Stimulated activated CD8-positive, alpha-beta memory T cell treated with anti-CD3 and anti-CD28 coated beads, Interleukin-7, amount 100 ng/mL, for 48 hours (primary cell): ENCODE measurements at places on chromosomes 5 and 9.

GRCh38 chr9:1658661-1659362 lies 356.3 kb upstream of the SMARCA2 start:
- no peak for DNase-seq

GRCh38 chr5:135367076-135367475 lies 32.0 kb downstream of the MACROH2A1 start:
- no peak for DNase-seq

- no peak for DNase-seq
These were observed 405.0 kb downstream of the ENC1 start for GRCh38 chr5:74235552-74235951.

GRCh38 chr5:42894057-42894456 lies 82.4 kb upstream of the SELENOP start:
- DNase-seq, result no peak

DNA sequence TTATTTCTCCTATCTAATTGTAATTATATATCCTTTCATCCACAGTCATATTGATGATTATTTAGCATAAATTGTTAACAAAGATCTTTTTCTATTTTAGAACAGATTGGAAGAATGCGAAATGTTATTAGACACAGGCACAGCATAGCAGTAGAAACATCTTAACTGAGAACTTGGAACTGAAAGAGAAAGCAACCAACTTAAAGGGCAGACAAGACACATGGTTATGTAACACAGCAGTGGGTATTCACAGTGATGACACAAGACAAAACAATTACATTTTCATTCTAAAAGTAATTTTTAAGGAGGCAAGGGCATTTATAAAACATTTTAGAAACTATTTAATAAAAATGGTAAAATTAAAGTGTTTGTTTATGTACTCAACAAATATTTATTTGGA lies 57.7 kb upstream of the MEF2C start:
- DNase-seq, result no peak

DNA sequence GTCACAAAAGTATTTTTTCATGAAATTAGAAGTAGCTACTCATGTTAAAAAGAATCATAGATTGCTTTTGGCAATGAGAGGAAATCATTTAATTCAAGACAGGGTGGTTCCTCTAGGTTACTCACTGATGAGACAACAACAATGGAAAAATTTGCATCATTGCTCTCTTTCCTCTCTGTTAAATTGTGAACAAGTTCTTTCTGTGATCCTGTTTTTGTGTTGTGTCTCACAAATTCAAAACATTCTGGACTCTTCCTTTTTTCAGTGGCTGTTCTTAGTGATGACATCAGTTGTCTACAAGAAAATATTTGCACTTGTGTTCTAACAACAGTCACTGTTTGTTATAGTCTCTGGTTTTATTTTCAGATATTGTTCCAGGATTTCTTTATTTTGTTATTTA lies 95.3 kb downstream of the XRCC4 start:
- no peak for DNase-seq

GRCh38 chr9:129676975-129677374 lies 11.5 kb downstream of the PRRX2 start:
- DNase-seq, result no peak

DNA sequence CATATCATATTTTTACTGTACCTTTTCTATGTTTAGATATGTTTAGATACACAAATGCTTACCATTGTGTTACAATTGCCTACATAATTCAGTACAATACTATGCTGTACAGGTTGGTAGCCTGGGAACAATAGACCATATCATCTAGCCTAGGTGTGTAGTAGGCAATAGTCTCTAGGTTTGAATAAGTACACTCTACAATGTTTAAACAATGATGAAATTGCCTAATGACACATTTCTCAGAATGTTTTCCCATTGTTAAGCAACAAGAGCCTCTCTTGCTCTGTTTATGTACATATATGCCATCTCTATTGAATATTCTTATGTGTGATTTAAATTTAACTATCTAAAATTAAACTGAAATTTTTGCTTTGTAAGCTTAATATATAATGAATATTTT lies 209.6 kb upstream of the ST8SIA4 start:
- no peak for DNase-seq

DNA sequence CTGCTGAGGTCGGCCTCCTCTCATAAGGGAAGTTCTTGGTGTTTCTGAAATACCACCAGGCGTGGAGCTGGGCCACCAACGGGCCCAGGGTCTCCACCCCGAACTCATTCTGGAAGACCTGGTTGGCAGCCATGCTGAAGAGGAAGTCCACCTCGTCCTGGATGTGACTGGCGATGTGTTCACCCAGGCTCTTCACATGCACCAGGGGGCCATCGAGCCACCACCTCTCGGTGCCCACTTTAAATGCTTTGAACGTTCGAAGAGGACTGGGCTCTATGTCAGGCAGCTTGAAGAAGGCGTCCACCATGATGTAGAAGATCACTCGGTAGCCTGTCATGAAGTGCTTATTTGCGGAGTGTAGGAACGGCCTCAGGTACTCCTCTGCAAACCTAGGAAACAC lies 15.1 kb downstream of the GLT6D1 start:
- no peak for DNase-seq

- no peak for DNase-seq
These were observed 24.0 kb downstream of the VLDLR start for GRCh38 chr9:2645569-2645968.

- DNase-seq, result no peak
These were observed 569.7 kb downstream of the ZNF608 start for GRCh38 chr5:124176692-124177091.

- DNase-seq, result no peak
These were observed 1295.6 kb upstream of the CDH6 start for GRCh38 chr5:29897916-29898315.

GRCh38 chr9:86795823-86796553 lies 151.3 kb downstream of the GAS1 start:
- no peak for DNase-seq

DNA sequence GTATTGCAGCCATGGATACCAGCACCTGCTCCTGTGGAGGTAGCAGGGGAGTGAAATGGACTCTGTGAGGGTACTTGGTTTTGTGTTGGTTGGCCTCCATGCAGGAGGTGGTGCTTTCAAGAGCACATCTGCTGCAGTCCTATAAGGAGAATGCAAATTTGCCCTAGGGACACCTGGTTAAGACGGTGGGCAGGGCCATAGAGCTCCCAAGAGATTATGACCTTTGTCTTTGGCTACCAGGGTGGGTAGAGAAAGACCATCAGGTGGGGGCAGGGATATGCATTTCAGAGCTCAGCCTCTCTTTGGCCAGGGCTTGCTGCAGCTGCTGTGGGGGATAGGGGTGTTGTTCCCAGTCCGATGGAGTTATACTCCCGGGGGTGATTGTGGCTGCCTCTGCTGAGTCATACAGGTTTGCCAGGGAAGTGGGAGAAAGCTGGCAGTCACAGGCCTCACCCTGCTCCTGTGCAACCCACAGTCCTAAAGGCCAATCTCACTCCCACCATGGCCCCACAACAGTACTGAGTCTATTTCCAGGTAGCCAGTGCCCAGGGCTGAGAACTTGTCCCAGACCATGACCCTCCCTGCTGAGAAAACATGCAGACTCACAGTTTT lies 14.0 kb upstream of the PDLIM4 start:
- no peak for DNase-seq

DNA sequence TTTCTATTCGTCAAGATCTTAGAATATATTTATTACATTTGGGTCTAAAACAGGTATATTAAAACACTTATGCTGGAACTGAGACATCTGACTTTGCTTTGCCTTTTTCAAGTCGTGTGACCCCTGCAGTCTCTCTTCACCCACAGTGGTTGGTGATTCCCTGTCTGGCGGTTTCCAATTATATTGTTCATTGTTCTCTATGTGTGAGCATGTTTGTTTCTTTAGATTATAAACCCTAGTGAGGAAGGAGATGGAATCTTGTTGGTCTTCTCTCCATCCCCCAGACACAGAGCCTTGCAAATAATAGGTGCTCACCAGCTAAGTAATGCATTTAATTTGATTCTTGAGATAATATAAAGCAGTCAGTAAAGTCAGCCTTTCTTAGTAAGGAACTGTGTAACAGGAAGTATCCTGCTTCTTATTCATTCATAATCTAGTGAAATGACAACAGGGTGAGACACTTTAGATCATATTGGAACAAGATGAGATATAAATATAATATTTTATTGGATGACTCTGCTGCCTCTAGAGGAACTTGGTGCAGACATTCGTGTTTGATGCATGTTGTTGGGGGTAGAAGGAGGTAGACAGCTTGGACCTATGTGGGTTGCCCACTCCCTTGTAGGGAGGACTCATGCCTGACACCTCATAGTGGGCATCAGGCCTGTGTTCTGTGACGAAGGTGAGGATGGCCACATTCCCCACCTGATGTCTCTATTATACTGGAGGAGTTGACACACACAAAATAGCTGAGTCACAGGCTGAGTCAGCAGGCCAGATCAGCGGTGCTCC lies 88.1 kb downstream of the FGF1 start:
- peak; percentile 22 for DNase-seq

GRCh38 chr9:34035656-34036055 lies 13.0 kb downstream of the UBAP2 start:
- DNase-seq, result no peak

DNA sequence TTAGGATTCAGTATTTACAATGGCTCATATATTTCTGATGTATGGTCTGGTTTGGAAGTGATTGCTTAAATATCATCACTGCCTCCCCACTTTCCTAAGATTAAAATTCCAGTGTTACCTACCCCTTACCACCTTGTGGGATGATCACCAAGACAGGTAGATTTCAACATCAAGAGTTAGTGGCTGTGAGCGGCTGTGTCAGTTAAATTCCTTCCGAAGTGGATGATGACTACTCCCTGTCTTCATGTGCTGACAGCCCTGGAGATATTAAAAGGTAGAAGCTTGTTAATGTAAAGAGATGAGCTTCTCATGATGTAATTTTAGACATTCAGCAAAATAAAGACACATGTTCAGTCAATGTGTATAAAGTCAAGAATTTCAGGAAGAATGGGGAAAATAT lies 4.2 kb downstream of the ITGA2 start:
- no peak for DNase-seq

DNA sequence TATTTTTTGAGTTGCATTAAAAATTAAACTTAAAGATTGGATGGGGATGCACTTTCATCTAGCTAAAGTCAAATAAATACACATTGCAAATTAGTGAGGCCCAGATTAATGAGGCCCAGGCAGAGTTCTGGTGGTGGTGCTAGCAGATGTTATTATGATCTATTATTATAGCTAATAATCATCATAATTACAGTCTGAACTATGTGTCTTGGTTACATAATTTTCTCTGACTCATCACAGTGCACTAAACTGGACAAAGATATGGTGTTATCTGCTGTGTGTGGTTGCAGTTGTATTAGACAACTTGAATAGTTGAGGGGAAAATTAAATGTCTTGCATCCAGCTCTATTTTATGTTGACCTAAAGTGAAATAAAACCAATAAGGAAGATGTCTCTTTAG lies 568.8 kb downstream of the TLR4 start:
- DNase-seq, result no peak

DNA sequence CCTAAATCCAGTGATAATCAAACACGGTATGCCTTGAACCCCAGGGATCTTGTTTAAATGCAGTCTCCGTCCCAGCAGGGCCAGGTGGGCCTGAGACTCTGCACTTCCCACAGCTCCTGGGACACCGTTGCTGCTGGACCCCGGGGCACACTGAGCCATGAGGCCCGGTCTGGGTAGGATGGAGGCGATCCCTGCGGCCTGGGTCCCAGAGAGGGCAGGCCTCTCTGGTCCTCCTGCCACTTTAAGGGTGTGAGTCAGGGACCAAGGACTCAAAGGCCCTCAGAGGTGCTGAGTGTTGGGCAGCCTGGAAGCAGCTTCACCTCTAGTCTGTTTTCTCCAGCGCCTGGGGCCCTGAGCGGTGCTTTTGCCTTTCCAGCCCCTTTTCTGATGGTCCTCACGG lies 34.1 kb upstream of the SLC9A3 start:
- DNase-seq, result no peak

GRCh38 chr5:9545992-9546851 lies at the start of gene SEMA5A:
Gene SEMA5A, minus strand, starts transcription at chr5:9546075. Its CDS starts 166,129 bp downstream, at chr5:9379946.
- DNase-seq, result no peak

DNA sequence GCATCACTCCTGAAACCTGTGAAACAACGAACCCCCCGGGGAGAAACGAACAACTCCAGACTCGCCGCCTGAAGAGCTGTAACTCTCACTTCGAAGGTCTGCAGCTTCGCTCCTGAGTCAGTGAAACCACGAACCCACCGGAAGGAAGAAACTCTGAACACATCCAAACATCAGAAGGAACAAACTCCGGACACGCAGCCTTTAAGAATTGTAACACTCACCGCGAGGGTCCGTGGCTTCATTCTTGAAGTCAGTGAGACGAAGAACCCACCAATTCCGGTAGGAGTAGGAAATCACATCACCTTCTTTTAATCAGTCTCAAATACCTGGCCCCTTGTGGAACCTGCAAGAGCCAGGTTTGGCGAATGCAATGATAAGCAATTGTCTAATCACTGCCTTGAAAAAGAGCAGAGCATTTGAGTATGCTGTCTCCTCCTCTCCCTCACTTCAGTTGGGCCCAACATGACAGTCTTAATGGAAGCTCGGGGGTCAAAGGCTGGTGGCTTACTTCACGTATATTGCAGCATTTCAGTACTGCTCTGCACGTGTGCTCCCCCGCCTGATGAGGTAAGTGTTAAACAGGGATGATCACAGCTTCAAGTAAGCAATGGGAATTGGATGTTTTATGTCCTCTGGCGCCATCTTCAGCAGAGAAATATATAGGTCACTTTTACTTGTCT lies 473 bp downstream of the IRGM start:
- DNase-seq, result peak; percentile 18

DNA sequence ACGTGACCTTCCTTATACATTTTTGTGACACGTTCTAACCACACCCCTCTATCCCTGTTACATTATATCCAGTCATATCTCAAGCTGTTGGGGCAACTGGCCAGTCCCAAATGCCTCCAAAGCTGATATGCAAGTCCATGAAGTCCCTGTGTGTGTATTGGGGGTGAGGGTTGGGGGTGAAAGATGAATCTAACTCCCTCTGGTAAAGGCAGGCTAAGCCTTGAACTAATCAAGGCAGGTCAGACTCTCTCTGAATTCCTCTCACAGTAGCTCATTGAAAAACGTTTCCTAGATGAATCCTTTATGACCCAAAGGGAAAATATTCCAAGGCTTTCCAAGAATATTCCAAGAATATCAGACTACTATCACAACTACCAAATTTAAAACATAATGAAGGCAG lies 174.4 kb downstream of the MUSK start:
- DNase-seq, result no peak

GRCh38 chr9:94697972-94698581 lies 28.4 kb upstream of the AOPEP start:
- no peak for DNase-seq
